ENCODE measurements at places on chromosomes 7 and 10.

- no peak overlapping the region for H3K4me3 ChIP-seq
- H3K27me3 ChIP-seq, result no peaks in the 10 kb centered on the region
- no peak overlapping the region for H3K27ac ChIP-seq
- H3K36me3 ChIP-seq, result no peaks in the 10 kb centered on the region
- DNase-seq, result no peak
- no peaks in the 10 kb centered on the region for H3K4me1 ChIP-seq
Measured at GRCh38 chr7:124263232-124263827, 230.5 kb upstream of the TMEM229A start.

DNA sequence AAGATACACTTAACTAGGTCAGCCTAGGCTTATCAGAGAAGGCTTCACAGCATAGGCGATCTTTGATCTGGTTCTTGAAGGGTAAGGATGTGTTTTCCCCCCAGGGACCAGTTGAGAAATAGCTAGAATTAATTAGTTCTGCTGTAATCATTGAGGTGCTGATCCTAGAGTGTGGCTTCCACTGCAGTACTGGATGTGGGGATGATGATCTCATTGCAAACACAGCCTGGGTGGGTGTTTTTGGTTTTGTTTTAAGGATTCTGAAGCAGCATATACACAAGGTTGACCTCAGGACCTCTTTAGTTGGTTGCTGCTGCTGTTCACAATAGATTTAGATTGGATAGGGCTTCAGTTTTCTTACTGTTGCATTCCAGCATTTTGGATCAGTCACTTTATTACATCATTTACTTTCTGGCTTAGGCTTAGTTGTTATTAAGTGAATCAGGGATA lies 159.7 kb downstream of the AUTS2 start:
- H3K4me3 ChIP-seq, result no peak overlapping the region
- no peaks in the 10 kb centered on the region for H3K36me3 ChIP-seq
- no peak overlapping the region for H3K27ac ChIP-seq

DNA sequence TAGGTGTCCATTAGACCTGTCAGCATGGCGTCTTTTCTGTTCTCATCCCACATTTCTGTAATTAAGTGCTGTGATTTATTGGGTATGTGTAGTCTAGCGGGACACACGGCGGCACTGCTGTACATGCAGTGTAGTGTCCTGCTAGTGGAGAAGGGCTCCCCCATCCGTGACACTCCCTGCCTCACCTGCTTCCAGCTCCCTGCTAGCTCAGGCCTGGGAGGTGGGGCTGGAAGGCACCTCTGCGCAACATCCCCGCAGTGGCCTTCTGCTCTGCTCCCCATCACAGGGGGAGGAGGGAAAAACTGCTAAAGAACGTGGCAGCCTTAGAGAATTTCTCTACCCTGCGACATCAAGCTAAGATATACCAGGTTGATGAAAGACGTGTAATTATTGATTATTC lies 19.5 kb downstream of the SEPHS1 start:
- peaks cover 48% of the 10 kb centered on the region for H3K36me3 ChIP-seq
- H3K4me3 ChIP-seq, result no peak overlapping the region
- H3K27me3 ChIP-seq, result no peaks in the 10 kb centered on the region
- no peaks in the 10 kb centered on the region for H3K4me1 ChIP-seq

DNA sequence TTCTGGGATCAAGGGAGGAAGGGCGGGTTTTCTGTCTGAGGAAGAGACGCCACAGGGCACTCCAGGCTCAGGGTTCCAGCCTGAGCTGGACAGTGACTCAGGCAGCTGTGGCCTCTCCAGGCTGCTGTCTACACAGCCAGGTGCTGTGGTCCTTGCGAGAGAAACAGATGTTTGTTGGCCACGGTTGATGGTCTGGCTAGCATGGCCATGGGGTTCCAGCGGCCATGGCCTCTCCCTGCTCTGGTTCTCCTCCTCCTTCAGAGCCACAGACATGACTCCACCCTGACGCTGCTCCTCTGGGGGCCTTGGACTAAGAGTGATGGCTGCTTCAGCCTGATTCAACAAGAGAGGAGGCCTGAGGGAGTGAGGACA lies 75.9 kb downstream of the AFAP1L2 start:
- DNase-seq, result no peak
- no peak overlapping the region for H3K27ac ChIP-seq
- no peaks in the 10 kb centered on the region for H3K4me1 ChIP-seq
- no peaks in the 10 kb centered on the region for H3K36me3 ChIP-seq

- no peak overlapping the region for H3K27ac ChIP-seq
- H3K4me1 ChIP-seq, result no peaks in the 10 kb centered on the region
- H3K27me3 ChIP-seq, result no peaks in the 10 kb centered on the region
- no peaks in the 10 kb centered on the region for H3K36me3 ChIP-seq
Measured at GRCh38 chr10:53093878-53094277, 321.3 kb upstream of the MBL2 start.
